Stromal cell of bone marrow (primary cell): ENCODE measurements at places on chromosomes 4 and X.

- DNase-seq: no peak
These were observed 997.1 kb downstream of the RAB28 start for GRCh38 chr4:12487000-12487399.

- DNase-seq: no peak
These were observed 105.5 kb upstream of the OTUD4 start for GRCh38 chr4:145285928-145286327.

DNA sequence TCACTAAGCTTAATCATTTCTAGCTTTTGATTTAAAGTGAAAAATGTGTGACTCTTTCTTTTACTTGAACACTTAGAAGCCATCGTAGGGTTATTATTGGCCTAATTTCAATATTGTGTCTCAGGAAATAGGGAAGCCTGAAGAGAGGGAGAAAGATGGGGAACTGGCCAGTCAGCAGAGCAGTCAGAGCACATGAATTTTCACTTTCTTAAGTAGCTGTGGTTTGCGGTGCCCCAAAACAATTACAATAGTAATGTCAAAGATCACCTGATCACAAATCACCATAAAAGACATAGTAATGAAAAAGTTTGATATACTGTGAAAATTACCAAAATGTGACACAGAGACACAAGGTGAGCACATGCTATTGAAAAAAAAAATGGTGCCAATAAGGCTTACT, 45.5 kb downstream of the CENPC start:
- DNase-seq: no peak

- no peak for DNase-seq
These were observed 841 bp upstream of the FRMPD3 start for GRCh38 chrX:107448625-107448997.

DNA sequence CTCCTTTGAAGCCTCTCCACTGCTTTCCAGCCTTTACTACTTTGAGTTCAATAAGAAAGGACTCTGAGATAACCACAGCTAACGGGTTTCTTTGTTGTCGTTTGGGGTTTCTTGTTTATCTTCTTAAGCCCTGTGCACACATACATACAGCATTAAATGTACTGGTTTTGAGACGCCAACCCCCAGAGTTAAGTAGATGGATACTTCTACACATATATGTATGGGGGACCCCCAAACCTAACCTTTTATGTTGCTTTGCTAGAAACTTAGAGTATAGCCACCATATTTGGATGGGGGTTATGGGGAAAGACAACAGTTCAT, 697 bp downstream of the CEP135 start:
- no peak for DNase-seq

DNA sequence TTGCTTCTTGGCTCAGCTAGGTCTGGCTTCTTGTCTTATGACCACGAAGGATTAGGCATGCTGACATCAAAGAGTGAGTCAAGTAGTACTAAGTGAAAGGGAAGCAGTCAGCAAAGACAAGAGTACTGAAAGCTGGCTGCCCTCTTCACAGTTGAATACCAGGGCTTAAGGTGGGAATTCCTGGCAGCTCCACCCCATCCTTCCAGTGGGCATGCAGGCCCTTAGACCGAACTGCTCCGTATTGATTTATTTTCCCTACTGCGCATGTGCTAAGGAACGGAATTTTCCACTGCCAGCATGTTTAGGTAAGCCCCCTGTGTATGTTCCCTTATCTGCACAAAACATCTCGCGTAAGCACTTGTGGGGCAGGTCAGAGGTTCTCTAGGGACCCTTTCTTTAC, 2320.1 kb downstream of the ARAP2 start:
- peak; percentile 16 for DNase-seq

GRCh38 chr4:90888571-90888970, 761.4 kb downstream of the CCSER1 start:
- no peak for DNase-seq

GRCh38 chr4:8652181-8653078, 59.9 kb downstream of the CPZ start:
- DNase-seq: no peak
